Stimulated activated CD4-positive, alpha-beta T cell treated with anti-CD3 and anti-CD28 coated beads, Interleukin-4, amount 100 ng/mL, for 48 hours (primary cell): ENCODE measurements at places on chromosomes 6 and 20.

DNA sequence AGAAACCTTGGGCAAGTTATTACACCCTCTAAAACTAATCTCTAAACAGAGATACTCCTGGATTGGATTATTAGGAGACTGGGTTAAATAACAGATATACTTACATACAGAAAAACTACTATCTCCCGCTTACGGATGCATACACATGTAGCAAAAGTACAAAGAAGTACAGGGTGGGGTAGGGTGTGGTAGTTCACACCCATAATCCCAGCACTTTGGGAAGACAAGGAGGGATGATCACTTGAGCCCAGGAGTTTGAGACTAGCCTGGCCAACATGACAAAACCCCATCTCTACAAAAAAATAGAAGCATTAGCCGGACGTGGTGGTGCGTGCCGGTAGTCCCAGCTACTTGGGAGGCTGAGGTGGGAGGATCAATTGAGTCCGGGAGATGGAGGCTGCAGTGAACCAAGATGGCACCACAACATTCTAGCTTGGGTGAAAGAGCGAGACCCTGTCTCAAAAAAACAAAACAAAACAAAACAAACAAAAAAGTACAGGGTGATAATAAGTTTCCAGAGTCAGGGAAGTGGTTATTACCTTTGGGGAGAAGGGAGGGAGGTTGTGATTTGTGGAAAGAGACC lies 8.1 kb downstream of the PIM1 start:
- DNase-seq: no peak

- DNase-seq: no peak
These were observed 3.4 kb downstream of the BNIP5 start for GRCh38 chr6:36333171-36333895.

DNA sequence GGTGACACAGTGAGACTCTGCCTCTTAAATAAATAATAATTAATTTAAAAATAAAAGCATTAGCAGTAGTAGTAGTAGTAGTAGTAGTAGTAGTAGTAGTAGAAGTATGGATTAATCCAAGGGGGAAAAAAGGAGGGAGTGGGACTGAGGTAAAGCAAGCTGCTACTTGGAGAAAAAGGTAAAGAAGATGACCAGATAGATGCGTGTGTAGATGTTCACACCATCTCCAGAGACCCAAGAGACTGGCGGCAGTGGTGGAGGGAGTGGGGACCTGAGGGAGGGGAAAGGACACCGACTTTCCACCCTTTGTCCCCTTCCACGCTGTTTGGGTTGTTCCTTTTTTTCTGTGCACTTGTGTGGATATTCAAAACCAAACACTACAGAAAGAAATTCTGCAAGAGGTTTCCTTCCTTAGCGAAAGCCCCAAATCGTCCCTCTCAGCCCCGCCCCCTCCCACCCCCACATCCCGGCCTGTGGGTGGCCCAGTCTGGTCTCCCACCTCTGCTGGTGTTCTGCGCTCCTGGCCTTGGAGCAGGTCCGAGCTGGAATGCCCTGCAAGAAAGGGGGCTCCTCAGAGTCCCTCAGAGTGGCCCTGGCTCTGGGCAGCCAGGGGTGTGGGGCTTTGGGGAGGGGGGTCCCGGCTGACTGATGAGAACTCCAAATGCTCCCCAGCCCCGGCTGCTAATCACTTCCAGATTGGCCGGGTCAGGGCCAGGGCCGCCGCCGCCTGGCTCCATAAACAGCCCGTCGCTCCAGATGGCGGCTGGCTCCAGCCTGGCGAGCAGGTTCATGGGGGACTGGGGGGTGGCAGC lies 60.2 kb downstream of the UBE2V1 start:
- no peak for DNase-seq

- no peak for DNase-seq
These were observed 91.5 kb downstream of the EPHA7 start for GRCh38 chr6:93327857-93328256.

- no peak for DNase-seq
These were observed 654.5 kb upstream of the PTCHD4 start for GRCh38 chr6:48765352-48765961.

GRCh38 chr20:57470666-57471495 lies 54.1 kb downstream of the CTCFL start:
- no peak for DNase-seq

DNA sequence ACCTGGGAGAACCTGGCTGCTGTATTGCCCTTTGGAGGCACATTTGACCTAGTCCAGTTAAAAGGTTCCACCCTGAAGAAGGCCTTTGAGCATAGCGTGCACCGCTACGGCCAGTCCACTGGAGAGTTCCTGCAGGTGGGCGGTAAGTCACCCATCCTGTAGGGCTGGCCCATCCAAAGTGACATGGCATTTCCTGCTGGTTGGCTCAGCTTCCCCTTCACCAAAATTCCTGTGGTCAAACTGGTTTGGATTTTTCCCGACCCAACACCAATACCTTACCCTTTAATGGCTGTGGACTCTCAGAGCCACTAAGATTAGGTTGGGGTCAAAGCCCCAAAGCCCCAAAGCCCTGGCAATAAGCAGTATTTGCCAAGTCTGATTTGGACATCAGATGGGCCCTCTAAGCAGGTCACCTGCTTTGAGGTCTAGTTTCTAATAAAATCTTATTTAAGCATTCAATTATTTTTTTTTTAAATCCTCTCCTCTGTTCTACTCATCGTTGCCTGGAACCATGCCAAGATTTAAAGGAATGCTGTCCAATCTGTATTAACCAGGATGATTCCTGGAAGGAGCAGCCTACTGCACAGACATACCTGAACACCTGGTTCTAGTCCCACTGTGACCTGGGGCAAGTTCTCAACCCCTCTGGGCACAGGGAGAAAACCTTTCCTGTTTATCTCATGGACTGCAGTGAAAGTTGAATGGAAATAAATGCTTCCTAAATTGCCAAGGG lies 40.8 kb downstream of the NT5E start:
- DNase-seq: no peak

DNA sequence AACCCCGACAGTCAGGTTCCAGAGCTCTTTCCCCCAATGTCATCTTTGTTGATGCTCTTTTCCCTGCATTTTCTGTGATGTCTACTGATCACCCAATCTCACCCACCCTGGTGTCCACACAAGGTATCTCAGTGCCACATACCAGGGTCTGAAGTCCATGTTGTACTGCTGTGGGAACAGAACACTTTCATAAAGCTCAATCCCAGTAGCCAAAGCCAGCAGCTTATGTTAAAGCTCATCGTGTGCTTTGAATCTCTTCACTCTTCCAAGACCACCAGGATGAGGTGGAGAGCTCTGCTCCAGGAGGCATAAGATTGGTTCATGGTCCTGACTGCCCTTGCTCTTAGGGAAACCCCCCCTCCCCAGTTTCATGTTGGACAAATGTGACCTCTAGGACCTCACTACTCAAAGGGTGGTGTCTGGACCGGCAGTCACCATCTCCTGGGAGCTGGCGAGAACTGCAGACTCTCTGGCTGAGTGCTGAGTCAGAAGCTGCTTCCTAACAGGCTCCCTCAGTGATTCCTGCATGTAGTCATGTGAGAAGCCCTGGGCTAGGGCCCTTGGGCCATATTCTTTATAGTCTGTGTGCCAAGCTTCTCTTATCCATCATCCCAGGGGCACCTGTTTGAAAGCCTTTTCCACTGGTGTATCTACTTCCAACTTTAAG lies 13.4 kb upstream of the CPNE5 start:
- DNase-seq: no peak

DNA sequence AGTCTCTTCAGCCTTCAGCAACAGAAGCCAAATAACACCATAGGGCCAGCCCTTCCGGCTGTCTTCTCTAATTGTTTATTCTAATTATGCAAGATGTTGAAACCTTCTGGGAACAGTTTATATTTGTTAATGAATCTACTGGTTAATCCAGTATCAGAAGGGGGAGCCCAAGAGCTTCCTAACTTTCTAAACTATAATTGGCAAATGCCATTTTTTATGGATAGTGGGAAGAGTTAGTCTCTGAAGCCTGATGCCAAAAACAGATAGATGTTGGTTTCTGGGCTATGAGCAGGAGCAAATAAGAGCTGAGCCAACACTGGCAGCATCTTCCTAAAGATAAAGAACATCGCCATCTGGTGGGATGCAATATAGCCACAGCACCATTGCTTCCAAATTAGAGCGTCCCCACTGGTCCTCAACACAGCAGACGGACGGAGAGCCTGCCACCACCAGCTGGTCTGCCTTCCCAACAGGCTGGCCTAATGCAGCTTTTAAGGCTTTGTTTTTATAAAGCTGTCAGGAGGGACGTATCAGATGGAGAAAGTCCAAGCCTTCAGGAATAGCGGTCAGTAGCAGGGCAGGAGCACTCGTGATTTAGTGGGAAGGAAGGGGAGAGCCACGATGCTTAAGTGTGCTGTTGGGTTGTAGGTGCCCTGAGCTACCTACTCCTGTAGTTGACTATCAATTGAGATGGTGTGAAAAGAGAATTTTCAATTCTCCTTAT lies 118.8 kb downstream of the RALGAPA2 start:
- DNase-seq: no peak
